ENCODE measurements at places on chromosomes 1 and 21.

GRCh38 chr21:44941567-44941966 lies 1.7 kb downstream of the SLX9 start:
- DNase-seq = no peak

DNA sequence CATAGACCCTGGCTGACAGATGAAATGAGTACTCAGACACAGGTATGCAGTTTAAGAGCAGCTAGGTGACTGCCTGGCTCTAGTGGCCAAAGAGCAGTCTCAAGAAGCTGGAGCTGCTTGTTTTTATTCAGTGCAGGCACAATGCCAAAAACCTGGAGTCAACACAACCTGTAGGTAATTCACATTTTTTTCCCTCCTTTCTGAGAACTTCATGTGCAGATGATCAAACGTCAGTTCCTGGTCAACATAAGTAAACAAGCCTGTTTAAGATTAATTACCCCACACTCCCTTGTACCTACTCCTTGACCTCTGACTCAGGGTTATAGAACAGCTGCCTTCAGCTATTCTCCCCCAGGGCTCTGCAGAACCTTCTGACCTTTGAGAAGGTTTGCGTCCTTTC lies 17.3 kb upstream of the ACADM start:
- no peak for DNase-seq

GRCh38 chr1:22428672-22429071 lies 23.0 kb upstream of the ZBTB40 start:
- peak; percentile 66 for DNase-seq

DNA sequence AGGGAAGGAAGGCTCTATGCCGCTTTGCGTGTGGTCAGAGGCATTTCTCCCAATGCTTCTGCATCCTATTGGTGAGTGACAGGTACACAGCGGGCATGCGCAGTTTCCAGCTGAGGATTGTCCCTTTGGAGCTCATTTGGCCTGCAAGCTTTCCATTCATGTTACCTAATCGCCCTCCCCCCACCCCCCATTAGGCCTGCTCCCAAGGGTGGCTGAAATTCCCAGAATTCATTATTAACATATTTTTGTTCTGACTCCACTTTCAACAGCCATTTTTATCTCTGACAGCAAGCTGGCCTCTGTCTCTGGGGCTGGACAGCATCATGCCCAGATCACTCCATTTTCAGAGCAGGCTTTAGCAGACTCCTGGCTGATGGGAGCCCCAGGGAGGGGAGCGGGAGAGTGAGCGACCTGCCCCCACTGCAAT lies 25.6 kb downstream of the MIS18A start:
- peak; percentile 10 for DNase-seq

GRCh38 chr1:33927721-33928120 lies 63.8 kb downstream of the HMGB4 start:
- no peak for DNase-seq

- no peak for DNase-seq
Measured at GRCh38 chr1:231185391-231185790, 23.5 kb downstream of the TRIM67 start.

DNA sequence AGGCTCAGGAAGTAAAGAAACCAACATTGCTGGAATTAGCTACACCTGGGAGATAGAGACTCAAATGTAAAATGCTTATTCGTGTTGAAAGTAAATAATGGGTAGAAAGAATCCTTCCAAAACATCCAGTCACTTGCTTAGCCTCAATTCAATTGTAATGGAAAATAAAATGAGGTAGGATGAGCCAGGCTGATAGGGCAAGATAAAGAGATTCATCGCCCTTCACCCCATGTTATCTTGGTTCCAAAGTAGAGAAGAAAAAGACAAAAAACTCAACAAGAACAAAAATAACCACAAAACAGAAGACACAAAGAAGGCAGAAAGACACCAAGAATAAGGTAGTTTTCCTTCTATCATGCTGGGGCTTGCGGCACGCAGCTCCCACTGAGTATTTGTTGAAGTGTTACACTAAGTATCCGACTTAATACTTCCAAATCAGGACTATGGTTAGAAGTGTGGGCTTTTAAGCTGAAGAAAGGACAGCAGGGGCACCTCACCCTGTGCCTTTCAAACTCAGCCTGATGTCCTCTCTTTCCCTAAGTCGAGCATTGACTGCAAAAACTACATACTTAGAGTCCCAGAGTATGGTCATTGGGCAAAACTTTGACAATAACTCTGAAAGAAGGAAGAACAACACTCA lies 202.1 kb downstream of the VAV3 start:
- DNase-seq = no peak

- DNase-seq = peak; percentile 15
Measured at GRCh38 chr1:199335496-199335895, 692.0 kb upstream of the NR5A2 start.

DNA sequence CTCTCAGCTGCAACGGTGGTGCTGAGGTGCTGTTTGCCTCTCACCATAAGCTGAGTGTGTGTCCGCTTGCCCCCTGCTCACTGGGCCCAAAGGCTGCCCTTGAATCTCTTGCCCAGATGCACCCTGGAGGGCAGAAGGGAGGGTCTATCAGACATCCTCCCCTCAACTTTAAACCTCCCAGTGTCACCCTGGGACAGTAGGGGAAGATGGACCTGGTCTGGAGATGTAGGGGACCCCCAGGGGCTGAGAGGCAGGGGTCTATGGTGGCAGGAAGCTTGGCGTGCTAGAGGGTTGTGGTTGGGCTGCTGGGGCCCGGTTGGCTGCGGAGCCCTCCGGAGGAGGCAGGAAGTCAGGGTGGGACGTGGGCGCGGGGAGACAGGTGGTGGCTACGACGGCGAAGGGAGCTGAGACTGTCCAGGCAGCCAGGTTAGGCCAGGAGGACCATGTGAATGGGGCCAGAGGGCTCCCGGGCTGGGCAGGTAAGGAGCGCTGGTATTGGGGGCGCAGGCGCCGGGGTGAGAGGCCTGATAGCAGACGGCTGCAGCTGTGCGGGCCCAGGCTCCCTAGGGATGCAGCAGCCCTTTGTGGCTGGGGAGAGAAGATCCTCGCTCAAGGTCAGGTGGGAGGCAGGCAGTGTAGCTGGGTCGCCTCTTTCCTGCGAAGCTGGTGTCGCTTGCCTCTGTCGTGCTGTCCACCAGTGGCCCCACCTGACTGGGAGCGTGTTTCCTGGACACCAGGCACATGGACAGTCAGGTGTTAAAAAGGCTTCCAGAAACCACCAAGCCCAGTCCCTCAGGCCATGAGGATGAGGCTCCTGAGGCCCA lies at the start of gene LCK:
LCK (plus strand) TSS at position 373 of the 824 bp plus-strand sequence. CDS start 23,065 bp downstream, outside the sequence.
- DNase-seq = no peak

DNA sequence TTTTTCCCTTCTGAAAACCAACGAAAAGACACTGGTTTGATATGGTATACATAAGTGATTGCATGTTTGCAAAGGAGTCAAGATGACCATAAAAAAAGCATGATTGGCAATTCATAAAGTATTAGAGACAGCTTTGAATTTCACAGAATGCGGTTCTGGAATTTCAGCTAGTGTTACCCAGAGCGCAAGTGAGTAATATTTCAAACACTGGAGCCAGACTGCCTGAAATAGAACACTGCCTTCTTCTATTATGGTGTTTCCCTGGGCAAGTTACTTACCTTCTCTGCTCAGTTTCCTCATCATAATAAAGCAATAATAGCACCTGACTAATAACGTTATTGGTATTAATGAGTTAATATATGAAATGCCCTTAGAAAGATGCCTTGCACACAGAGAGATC lies 54.7 kb downstream of the NEGR1 start:
- DNase-seq = peak; percentile 15

- no peak for DNase-seq
Measured at GRCh38 chr1:99176753-99177152, 87.5 kb upstream of the PLPPR4 start.

DNA sequence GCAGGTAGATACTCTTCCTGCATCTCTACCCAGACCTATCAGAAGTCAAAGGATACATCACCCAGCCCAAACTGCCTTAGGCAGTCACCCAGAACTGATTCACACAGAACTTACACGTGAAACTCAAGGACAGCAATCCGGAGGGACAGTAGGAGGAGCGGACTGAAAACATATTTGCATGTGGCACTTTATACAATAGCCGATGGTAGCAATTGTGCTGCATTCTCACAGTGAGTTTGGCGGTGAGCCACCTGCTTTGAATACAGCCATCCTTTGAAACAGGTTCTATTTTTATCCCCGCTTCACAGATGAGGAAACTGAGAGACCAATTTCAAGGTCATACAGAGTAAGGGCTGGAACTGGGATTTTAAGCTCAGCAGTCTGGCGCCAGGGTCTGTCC lies 69.5 kb downstream of the EDEM3 start:
- DNase-seq = no peak

- DNase-seq = no peak
Measured at GRCh38 chr1:174938281-174939007, 61.3 kb upstream of the CACYBP start.

DNA sequence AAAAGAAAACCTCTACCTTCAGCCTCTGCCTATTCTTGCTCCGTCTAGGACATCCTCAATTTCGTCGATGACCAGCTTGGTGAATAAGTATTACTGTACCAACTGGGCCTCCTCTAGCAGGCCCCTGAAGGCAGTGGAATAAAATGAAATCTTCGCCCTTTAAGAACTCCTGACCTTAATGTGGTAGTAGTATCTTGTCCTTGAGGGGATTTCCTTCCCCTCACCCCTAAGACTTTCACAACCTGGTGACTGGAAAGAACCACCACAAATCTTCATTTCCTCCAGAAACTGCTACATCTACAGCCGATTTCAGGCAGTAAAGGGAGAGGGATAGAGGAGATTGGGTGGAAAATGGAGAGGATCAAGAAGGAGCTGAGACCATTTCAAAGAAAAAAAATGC lies 1.6 kb upstream of the HAX1 start:
- DNase-seq = peak; percentile 2

GRCh38 chr1:161728376-161729226 lies 7.3 kb downstream of the FCRLB start:
- no peak for DNase-seq

- DNase-seq = no peak
Measured at GRCh38 chr1:85237613-85238012, 21.8 kb downstream of the C1orf52 start.

GRCh38 chr1:111267801-111268508 lies 22.7 kb upstream of the CHIA start:
- no peak for DNase-seq

DNA sequence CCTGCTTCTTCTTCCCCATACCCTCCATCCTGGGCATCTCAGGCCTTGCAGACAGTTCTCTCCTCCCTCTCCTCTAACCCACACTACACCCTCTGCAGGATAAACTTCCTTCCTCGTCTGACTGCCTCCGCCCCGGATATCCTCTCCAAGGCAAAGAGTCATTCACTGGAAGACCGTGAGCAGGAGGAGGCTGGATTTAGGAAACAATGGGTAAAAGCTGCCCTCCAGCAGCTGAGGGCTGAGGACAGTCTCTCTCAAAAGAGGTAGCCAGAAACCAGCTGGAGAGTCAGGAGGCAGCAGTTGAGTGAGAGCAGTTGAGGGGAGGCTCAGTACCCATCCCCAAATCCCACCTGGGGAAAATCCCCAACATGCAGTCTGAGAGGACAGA lies 1.4 kb downstream of the CSRP1 start:
- peak; percentile 72 for DNase-seq

DNA sequence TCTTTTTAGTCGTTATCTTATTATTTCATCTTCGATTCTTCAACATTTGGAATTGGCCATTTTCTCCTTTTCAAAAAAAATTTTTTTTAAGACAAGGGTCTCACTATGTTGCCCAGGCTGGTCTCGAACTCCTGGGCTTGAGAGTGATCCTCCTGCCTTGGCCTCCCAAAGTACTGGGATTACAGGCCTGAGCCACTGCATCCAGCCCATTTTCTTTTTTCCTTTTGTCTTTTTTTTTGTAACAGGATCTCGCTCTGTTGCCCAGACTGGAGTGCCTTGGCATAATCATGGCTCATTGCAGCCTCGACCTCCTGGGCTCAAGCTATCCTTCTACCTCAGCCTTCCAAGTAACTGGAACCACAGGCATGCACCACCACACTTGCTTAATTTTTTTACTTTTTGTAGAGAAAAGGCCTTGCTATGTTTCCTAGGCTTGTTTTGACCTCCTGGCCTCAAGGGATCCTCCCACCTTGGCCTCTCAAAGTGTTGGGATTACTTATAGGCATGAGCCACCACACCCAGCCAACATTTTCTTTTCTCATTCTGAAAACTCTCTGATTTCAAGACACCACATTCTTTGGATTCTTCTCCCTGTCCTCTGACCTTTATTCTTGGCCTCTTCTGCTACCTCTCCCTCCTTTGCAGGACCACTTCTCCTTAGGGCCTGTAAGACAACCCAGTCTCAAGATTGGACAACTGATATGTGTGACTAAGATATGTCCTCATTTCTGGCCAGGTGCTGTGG lies 6.0 kb upstream of the MAP1LC3C start:
- no peak for DNase-seq

GRCh38 chr21:31992391-31992790 lies 119.6 kb downstream of the HUNK start:
- no peak for DNase-seq

GRCh38 chr1:150793221-150793620 lies 14.8 kb downstream of the CTSK start:
- no peak for DNase-seq

Data from mesenchymal stem cell (in vitro differentiated cells and primary cell).